ENCODE measurements at places on chromosomes 16 and 17.

- DNase-seq = no peak
Observed at GRCh38 chr17:661509-661908, 53.1 kb downstream of the VPS53 start.

- DNase-seq = no peak
Observed at GRCh38 chr17:81166033-81166492, at the start of gene AATK. Gene AATK (minus strand): TSS chr17:81166221. CDS start chr17:81165992, 229 bp downstream.

GRCh38 chr17:64500487-64500859, 3.6 kb upstream of the POLG2 start:
- DNase-seq = no peak

DNA sequence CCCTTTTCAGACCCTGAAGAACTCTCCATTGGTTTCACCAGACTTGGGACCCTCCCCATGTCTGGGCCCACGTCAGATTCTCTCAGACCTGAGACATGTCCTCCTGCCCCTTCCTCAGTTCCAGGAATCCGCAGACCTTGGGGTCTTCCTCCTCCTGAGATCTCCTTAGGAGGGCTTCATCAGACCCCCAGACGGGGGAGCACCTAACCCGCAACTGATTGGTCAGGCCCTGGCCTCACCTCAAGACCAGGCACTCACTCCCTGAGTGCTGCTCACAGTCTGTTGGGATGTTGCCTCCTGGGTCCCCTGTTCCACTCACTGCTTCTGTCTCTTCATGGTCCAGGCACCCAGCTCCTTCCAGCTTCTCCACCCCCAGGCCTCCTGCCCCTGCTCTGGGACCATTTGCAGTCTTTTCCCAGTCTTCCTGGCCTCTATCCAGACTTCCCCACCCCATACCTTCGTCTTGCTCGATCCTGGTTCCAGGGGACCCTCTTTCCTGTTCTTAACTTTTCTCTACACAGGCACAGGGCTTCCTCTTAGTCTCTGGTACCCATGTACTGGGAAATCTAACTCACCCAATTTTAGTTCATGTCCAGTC, 1.2 kb downstream of the GID4 start:
- DNase-seq = no peak

DNA sequence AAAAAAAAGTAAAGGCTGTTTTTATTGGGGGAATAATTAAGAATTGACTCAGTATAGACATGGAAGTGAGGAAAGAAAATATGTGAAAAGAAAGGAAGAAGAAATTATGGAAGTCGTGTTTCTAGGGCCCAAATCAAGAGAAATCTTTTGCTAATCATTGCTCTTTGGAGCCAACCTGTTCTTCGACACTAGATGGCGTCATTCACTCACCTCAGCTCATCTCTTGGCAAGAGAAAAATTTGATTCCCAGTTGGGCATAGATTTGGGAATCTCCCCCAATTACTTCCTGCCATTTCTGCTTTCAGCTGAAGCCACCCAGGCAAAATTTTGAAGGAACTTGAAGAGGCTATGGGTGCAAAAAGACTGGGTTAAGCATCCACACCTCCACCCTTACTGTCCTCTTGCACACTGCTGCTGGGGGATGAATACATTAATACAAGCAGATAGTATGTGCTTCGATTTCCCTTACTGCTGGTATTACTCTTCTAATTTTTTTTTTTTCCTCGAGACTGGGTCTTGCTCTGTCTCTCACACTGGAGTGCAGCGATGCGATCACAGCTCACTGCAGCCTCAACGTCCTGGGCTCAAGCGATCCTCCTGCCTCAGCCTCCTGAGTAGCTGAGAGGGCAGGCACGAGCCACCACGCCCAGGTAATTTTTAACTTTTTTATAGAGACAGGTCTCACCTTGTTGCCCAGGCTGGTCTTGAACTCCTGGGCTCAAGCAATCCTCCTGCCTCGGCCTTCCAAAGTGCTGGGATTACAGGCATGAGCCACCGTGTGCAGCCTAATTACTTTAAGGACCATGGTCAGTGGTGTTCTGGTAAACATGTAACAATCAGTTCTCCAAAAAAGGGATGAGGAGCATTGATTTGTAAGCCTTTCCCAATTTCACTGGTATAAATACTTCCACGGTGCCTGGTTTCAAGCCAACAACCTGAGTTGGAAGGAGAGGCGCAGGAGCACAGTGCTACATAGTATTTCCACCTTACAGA, 13.5 kb downstream of the PSMD7 start:
- no peak for DNase-seq

DNA sequence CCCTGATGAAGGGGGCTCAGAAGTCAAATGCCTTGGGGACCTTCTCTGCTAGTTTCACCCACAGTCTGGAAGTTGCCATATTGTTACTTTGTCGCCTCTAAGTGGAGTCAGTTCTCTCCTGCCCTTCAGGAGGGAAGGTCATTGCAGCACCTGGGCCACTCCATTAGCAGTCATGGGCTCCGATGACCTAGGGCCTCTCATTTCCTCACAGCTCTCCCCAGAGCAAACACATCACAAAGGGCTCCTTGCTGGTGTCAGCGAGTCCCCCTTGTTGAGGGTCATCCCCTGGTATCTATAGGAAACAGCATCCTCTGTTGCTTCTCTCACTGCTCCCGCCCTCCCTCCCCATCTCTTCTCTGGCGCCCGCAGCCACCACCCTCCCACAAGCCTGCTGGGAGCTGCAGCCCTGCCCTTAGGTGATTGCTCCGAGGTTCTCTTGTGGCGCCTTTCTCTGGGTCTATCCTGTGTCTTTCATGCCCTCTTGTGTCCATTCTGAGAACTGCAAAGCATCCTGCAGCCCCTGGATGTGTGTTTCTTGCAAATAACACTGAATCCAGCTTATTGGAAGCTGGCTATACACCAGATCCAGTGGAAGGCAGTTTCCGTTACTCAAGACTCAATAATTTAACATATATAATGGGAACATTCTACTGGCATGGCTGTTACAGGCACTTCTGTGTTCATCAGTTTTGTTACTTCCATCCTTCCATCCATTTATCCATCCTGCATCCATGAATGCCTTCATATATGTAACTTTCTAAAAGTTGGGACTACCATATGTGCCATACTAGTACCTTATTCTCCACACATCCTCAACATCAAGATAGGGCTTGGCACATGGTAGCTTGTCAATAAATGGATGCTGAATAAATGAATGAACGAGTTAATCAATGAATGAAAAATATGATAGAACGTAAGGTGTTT, 21.2 kb downstream of the PDILT start:
- DNase-seq = no peak

DNA sequence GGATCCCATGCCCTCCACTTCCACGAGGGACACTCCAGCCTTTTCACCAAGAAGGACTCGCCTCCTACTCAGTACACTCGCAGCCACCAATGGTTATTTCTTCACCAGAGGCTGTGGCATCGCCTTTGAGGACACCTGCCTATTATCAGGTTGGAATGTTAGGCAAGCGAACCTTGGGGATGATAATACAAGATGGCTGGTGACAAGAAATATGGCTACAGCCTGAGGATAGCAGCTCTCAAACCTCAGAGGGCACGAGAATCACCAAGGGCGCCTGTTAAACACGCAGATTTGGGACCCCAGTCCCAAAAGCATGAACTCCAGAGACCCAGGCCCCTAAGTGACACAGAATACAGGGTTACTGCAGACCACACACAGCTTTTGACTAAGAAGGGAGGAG, 58.1 kb downstream of the CYTH1 start:
- no peak for DNase-seq

DNA sequence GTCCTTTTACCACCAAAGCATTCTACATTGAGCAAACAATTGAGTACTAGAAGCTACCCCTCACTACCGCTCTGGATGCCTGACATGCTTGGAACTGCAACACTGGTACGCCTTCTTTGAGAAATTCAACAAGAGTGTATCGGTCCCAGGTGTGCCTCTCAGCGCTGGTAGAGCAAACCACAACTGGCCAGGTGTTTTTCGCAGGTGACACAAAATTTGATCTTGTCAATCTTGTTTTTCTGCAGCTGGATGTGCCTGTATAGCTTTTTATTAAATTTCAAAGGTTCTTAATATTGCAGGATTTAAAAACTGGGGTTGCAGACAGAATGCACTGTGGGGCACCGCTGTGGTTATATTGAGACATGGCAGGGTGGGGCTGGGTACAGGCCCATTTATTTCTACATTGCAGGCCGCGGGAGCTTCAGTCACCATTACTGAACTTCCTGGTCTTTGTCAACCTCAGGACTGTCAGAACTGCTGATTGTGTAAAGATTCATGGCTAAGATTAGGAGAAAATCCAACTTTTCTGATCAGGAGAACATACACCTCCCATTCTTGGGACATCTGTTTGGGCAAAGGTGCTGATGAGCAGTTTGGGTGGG, 4.5 kb upstream of the SNX20 start:
- DNase-seq = no peak

GRCh38 chr17:78396441-78397337, 18.2 kb downstream of the PGS1 start:
- DNase-seq = no peak

DNA sequence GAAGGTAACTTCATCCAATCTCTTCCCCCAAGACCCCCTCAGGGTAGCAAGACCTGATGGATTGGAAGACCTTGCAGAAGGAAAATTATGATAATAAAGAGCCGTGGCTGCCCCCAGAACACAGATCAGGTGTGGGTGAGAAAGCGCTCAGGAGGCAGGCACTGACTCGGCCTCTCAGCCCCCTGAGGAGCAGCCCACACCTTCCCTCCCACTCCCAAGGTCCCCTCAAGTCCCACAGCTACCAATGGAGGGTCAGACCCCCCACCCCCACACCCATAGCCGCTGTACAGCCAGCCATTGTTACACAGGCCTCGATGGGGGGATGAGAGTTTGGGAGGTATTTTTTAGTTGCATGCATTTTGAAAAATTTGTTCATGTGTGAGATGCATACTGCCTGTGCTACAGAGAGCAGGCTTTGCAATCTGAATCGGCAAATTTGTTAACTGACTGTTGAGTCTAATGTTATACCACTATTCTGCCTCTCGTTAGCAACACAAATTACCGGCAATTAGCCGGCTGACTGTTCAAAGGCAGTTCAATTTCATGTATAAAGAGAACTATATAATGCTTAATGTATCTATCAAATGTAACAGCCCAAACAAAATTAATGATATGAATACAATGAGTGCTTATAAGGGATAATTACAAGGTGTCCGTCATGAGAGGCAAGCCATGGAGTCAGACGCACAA, 211.7 kb downstream of the C16orf78 start:
- no peak for DNase-seq

DNA sequence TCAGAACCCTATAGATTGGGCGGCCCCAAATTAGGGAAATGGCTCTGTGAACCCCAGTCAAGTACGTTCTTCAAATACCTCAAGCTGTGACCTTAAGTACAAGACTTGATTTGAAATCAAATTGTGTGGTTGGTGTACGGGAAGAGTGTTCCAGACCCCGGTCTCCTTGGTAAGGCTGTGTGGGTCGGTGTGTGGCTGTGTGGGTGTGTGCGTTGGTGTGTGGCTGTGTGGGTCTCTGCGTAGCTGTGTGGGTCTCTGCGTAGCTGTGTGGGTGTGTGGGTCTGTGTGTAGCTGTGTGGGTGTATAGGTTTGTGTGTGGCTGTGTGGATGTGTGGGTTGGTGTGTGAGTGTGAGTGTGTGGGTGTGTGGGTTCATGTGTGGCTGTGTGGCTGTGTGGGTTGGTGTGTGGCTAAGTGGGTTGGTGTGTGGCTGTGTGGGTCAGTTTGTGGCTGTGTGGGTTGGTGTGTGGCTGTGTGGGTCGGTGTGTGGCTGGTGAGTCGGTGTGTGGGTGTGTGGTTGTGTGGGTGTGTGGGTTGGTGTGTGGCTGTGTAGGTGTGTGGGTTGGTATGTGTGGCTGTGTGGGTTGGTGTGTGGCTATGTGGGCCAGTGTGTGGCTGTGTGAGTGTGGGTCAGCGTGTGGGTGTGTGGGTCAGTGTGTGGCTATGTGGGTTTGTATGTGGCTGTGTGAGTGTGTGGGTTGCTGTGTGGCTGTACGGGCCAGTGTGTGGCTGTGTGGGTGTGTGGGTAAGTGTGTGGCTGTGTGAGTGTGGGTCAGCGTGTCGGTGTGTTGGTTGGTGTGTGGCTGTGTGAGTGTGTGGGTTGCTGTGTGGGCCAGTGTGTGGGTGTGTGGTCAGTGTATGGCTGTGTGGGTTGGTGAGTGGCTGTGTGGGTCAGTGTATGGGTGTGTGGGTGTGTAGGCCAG, 238.7 kb upstream of the ZFHX3 start:
- no peak for DNase-seq

DNA sequence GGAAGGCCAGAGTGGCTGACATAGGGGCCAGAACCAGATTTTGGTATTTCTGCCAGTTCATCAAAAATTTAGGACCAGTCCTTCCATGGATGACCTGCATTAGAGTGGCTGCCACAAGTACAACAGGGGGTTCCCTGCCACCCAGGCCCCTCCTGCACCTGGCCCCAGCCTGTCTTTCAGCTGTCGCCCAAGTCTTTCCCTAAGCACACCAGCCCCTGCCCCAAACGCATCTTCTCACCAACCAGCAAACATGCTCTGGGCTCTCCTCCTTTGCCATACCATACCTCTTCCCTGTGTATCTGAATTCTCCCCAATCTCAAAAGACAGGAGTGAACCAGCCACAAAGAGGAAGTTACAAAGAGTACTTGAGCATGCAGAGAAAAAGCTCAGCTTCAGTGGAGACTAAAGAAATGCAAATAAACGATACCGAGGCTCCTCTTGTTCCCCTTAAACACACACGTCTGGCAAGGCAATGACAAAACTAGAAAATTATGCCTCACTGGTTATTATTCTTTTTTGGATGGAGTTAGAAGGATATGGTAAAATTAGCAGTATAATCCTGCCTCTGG, 130.6 kb downstream of the DYNLRB2 start:
- no peak for DNase-seq

DNA sequence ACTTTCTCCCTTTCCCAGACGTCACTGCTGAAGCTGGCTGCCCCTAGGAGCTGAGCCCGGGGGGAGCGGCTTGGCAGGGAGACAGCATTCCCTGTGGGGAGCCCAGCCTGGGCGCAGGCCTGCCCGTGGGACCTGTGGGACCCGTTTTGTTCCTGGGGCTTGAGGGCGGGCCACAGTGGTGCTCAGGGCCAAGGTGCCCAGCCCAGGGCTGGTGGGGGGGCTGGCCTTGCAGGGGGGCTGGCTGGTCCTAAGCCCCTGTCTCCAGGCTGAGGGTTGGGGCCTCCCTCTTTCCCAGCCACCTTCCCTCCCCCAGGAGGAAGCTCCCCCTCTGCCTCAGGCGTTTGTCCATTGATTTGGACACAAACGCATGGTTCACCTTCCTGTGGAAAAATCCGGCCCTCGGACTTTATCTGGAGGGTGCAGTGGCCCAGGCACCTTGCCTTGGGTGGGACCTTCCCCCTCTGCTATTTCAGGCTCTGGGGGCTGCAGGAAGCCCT, 4.4 kb downstream of the NHERF2 start:
- no peak for DNase-seq

DNA sequence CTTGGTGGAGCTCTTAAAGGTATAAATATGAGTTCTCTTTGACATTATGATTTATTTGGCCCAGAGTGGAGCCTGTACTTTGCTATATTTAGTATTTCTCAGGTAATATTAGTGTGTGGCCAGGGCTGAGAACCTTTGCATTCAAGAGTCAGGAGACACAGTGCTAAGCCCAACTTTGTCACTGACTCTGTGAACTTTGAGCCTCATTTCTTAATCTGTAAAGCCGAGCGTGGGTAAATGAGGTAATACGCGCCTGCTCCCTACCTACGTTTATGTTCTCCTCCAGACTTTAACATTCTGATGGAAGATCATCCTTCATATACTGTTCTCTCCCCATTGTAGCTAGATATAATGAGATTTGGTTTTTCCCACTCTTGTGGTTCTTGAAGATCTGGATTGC, 10.5 kb downstream of the AP2B1 start:
- DNase-seq = no peak

Data from stimulated activated CD8-positive, alpha-beta memory T cell treated with anti-CD3 and anti-CD28 coated beads, Interleukin-2, amount 100 ng/mL, for 1 hour (primary cell).